Activated CD4-positive, alpha-beta memory T cell treated with anti-CD3 and anti-CD28 coated beads, Interleukin-2, amount 10 ng/mL, durations not matched to agents 7 days and 5 days (primary cell): ENCODE measurements at places on chromosomes 12 and 14.

DNA sequence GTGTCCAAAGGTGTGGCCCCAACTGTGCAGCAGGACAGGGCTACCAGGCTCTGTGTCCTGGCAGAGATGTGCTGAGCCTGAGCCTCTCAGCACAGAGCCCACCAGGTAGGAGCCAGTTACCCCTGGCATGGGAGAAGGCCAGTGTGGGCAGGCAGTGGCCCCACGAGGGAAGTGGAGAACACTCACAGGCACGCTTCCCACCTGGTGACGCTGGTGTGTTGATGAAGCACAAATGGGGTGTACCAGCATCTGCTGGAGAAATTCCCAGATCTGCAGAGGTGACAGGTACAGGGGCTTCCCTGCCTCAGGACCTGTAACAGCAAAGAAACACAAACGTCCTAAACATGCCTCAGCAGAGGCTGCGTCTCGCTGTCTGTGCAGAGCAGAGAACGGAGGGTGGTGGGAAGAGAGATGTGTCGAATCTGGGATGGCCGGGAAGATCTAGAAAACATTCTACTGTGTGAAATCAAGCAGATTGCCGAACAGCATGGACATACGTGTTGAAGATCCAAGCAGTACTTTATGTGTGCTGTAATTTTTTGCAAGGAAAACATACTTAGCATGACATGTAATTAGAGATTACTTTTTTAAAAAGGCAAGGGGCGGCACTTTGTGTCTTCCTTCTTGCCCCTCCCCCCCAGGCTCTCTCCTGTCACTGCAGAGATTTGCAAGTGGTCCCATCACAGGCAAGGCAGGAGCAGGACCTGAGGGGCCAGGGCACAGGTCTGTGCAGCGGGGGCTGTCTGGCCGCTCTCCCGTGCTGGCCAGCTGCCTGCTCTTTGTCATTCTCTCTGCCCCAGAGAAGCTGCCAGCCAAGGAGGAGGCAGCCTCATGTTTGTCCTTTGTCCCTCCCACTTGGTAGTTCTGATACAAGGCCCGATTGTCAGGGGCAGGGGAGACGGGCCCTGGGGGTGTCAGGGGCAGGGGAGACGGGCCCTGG lies 17.3 kb downstream of the HIP1R start:
- DNase-seq: no peak

DNA sequence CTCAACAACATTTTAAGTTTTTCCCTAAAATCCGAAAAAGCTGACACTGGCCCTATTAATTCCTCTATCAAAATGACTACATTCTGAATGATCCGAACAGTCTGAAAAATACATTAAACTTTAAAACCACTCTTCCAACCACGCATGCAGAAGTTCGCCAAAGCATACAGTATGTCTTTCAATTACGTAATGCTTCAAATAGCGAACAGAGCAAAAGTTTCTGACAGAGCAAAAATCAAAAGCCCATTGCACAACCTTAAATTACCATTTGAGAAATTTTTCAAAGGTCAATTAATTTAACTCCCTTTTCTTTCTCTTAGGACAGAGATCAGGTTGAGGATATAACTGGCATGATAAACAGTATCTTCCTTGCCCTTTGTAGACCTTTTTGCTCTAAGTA lies 33.2 kb downstream of the LRIG3 start:
- DNase-seq: no peak

GRCh38 chr12:124678421-124678893 lies 111.0 kb upstream of the NCOR2 start:
- DNase-seq: no peak

- DNase-seq: no peak
Observed at GRCh38 chr14:98008381-98009113, 1211.4 kb downstream of the VRK1 start.

- no peak for DNase-seq
Observed at GRCh38 chr12:51883998-51884675, 3.8 kb upstream of the ANKRD33 start.

DNA sequence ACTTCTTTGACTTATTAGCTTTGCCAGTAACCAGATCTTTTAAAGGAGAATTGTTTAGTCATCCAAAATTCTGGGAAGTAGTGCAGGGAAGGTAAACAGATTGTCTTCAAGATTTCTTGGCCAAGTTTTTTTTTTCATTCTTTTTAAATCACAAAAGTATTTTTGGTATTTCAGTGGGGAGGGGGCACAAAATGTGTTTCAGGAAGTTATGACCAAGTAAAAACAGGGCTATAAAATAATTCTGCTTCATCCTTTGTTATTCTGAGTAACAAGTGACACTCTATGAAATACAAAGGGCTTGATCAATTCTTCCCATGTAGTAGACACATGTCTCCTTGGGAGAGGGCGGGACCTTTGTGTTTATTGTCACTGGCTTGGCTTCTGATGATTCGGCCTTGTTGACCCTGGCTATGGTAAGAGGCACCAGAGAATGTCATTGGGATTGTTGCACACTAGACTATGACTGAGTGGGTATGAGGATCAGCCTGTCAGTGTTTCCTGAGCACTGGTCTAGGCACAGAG lies 55.4 kb downstream of the SUSD6 start:
- DNase-seq: no peak

DNA sequence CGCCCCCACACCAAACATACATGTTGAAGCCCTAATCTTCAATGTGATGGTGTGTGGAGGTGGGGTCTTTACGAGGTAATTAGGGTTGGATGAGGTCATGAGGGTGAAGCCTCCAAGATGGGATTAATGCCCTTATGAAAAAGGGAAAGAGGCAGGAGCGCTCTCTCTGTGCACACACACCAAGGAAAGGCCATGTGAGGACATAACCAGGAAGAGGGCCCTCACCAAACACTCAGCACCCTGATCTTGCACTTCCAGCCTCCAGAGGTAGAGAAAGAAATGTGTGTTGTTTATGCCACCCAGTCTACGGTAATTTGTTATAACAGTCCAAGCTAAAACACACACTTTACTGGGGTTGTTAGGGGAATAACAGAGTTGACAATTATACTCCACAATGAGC lies 14.6 kb upstream of the PITPNM2 start:
- DNase-seq: no peak

DNA sequence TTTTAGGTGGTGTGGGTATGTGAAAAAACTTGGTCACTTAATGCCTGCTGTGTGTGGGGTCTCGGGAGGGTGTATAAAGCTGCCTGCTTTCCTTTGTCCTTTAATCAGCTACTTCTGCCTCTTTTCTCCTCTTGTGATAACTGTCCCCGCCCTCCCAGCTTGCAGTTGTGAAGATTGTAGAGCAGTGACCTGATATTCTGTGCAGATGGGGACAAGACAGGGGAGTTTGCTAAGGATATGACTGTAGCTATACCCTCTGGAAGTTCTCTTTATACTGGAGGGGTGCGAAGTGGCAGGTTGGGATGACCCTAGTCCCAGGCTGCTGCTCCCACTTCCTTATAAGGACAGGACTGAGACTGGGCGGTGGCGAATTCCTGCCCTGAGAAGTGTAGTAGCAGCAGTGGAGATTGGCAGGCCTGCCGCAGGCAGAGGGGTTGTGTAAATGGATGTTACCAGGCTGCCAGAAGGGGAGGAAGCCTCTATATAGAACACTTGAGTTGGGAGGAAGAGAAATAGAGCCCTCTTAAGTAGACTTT lies 835 bp downstream of the MYL6 start:
- DNase-seq: peak; percentile 39

GRCh38 chr14:21987937-21988336 lies 314.3 kb upstream of the OR4E1 start:
- DNase-seq: no peak

- DNase-seq: no peak
Observed at GRCh38 chr14:49622022-49622607, 1.5 kb downstream of the MGAT2 start.

DNA sequence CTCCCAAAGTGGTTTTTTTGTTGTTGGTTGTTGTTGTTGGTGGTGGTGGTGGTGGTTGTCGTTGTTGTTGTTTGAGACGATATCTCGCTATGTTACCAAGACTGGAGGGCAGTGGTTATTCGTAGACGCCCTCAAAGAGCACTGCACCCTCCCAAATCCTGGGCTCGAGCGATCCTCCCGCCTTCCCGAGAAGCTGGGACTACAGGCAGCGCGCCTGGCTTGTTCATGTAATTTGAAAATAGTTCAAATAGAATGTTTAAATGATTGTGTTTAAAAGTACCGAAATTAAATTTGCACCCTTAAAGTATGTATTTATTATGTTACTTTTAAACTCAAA lies 439 bp upstream of the ANAPC5 start:
- DNase-seq: no peak

DNA sequence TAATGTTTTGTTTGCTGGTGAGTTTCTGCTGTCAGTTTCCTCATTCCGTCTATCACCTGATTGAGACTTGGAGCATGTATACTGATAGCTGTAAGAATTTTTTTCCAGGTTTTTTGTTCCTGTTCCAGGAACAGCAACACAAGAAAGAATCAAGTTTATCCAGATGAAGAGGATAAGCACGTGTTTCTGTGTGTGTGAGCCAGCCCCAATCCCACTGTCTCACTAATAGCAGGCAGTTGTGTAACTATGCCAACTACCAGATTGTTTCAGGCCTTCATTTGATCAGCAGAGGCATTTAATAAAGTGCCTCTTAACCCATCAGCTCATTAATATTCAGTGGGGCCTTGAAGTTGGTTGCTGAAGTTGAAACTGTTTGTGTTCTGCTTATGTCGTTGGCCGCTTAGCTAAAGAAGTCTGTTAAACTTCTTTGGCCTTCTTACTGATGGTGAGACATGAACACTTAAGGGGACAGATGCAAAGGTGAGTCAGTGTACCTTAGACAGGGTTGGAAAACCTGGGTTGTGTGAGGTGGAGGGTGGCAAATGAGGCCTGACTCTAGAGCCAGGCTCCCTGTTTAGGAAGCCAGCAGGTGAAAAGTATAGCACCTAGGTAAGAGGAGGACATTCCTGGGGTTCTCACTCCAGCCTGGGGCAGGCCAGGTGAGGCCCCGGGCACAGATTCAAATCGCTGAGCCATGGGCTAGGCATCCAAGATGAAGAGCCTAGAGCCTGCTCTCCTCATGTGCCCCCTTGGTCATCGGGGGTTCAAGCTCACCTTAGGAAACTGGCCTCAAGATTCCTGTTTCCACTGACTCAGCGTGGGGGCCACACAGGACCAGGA lies 3.7 kb downstream of the ANKRD13A start:
- no peak for DNase-seq

DNA sequence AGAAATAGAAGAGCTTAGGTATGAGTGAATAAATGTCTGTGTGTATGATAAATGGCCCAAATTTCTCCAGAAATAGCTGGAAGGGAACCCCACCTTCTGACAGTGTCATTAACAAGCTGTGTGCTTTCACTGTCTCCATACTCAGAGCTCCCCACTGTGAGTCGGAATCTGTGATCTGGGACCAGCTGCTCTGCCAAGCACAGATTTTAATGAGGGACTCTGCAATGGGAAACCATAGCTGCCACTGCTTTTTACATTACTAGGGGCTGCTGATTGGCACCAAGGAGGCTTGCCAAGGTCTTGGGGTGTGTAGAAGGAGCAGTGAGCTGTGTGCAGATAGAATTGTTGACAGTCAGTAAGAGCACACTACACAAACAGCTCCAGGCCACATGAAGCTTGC lies 244.2 kb upstream of the CCDC196 start:
- DNase-seq: no peak

DNA sequence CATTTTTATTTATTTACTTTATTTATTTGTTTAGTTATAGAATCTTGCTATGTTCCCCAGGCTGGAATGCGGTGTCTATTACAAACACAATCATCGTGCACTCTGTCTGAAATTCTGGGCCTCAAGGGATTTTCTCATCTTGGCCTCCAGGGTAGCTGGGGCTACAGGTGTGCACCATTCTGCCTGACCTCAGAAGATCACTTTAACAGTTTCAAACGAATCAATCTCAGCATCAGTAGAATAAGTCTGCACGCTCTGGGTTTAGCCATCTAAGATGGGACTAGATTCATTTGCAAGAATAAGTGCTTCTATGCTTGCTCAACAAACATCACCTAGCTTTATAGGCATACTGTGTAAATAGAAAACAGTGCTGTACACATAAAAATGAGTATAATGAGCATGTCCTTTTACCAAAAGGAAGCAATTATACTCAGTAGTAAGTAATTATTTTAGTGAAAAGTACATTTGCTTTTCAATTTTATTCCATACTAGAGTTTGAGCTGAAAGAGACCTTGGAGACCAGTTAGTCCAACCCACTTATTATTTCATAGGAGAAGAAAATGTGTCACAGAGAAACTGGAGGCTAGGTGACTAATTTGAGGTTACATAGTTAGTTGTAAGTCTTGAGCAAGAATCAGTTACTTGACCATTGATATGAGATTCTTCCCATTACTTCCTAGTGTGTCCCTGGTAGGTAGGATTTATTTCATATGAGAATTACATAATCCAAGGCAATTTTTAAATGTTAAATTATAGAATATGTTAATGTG lies 456.5 kb upstream of the LMO3 start:
- no peak for DNase-seq

GRCh38 chr12:53227836-53228235 lies 4.2 kb downstream of the RARG start:
- DNase-seq: no peak

- DNase-seq: no peak
Observed at GRCh38 chr14:70011098-70011497, 131.9 kb downstream of the SMOC1 start.

GRCh38 chr14:95815226-95815690 lies 61.4 kb upstream of the TUNAR start:
- no peak for DNase-seq

DNA sequence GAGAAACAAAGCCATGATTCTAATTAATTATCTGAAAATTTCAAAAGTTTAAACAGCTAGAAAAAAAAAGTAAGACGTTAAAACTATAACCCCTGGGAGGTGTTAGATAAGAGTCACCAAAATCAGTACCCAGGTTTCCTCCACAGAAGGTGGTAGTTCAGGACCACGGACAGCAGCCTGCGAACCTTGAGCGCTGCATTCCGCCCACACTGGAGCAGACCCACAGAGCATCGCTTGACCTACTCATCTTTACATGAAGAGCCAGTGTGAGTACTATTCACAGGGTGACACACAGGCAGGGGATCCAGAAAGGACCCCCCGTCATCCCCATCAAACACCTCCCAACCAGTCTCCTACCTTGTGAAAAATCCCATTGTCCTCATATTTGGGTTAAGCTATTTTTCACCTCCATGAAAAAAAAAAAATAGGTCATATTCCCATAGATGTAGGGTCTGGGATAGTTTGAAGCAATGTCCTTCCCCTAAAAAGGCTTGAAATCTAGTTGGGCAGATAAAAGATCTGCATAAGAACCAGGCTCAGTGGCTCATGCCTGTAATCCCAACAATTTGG lies 8.8 kb upstream of the CHGA start:
- DNase-seq: peak; percentile 52

GRCh38 chr12:20006871-20007730 lies 361.2 kb upstream of the PDE3A start:
- DNase-seq: no peak
